NCI-H187 (cell line): ENCODE measurements at places on chromosomes 4 and X.

GRCh38 chr4:105293360-105293759 lies 146.7 kb downstream of the TET2 start:
- no peak for DNase-seq

DNA sequence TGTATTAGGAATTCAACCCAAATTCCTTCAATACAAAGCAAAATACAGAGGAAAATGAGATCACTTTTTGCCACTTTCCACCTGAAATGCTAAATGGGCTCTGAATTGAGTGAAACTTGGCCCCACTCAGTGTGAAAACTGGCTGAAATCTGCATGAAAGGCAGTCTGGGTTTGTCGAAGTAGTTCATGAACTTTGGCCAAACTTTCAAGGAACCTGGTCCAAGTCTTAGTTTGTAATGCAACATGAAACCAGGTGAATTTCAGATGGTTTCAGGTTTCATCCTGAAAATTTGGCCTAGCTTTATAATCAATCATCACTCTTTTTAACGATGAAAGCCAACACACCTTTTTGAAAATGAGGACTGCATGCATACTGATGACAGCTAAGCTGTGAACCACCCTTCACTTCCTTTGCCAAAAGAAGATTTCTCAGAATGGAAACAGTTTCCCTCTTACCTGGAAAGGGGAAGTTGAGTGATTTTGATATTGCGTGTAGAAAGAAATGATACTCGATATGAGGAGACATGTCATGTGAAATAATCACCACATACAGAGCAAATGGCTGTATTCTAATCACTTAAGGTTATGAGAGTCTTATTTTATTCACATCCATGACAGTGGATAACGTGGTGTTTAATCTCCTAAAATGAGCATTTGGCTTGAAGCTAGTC lies 209.9 kb upstream of the ETNPPL start:
- no peak for DNase-seq

GRCh38 chrX:71637253-71637618 lies 18.9 kb upstream of the CXCR3 start:
- no peak for DNase-seq

DNA sequence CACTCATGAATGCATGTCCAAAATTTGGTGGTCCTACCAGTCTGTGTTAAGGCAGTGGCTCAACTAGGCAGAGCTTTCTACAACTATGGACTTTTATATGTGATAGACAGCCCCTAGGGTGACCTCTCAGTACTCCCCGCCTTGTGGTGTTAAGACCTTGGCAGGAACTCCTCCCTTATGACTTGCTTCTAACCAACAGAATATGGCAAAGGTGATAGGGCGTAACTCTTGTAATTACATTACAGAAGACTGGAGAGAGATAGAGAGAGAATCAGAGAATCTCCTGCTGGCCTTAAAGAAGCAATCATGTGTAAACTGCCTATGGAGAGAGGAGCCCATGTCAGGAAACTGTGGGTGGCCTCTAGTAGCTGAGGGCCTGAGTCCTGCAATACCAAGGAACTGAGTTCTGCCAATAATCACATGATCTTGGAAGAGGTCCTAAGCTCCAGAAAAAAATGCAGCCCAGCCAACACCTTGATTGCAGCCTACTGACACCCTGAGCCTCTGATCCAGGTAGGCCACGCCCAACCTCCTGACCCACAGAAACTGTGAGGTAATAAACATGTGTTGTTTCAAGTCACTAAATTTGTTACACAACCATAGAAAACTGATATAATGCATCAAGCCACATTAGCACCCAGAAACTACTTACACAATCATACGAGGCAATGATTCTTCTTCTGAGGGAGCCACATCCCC lies 68.9 kb downstream of the INPP4B start:
- no peak for DNase-seq

DNA sequence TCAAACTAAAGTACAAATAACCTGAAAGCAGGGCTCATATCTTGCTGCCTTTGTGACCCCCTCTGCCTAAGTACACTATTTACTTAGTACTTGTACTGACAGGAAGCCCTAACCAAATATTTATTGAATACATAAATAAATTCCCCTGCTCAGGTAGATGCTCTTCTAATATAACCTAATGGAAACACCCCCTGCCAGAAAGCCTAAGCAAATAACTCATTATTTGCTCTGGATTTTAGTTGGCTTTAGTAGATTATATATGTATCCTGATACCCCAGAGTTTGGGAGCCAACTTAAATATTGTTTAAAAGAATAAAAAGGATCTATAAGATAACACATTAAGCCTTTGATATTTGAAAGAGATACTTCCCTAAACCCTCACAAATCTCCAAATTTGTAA lies 318.2 kb downstream of the PPP1R2C start:
- no peak for DNase-seq

GRCh38 chr4:86921608-86922252 lies 13.1 kb upstream of the AFF1 start:
- no peak for DNase-seq

DNA sequence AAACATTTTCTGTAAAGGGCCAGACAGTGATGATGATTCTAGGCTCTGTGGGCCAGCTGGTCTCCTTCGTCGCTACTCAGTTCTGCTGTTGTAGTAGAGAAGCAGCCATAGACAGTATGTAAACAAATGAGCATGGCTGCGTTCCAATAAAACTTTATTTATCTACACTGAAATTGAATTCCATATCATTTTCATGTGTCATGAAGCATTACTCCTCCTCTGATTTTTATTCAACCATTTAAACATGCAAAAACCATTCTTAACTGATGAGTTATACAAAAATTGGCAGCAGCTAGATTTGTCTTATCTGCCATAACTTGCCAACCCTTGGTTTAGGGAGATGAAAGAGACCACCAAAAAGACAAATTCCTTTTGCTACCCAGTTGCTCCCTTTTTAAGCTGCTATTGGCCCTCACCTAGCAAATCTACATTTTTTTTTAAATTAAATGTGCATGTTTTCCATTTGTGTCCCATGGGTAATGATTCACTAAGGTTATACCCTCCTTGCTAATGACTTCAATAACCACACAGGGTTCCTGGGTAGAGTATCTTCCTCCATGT lies 309.9 kb downstream of the DHX15 start:
- no peak for DNase-seq

- DNase-seq, result peak; percentile 0
Observed at GRCh38 chrX:85851418-85851817, 195.9 kb downstream of the CHM start.

- no peak for DNase-seq
Observed at GRCh38 chr4:26073886-26074560, 160.0 kb downstream of the SMIM20 start.

DNA sequence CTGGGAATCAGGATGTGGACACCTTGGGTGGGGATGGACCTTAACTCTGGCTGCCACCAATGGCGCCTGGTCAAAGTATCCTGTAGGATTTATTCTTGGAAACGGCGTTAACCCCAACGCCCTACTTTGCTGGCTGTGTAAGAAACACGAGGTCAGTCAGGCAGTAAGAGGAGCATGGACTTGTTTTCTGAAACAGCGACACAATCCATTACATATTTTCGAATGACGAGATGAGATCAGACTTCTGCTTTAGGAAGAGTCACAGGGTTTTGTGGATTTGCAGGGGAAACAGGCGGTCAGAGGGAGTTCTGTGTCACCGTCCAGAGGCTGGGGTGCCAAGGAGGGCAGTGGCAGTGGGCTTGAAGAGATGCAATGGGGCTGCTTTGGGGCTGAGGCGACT lies 92.2 kb downstream of the TBL1X start:
- no peak for DNase-seq

- no peak for DNase-seq
Observed at GRCh38 chr4:72604324-72604723, 35.3 kb upstream of the ADAMTS3 start.

DNA sequence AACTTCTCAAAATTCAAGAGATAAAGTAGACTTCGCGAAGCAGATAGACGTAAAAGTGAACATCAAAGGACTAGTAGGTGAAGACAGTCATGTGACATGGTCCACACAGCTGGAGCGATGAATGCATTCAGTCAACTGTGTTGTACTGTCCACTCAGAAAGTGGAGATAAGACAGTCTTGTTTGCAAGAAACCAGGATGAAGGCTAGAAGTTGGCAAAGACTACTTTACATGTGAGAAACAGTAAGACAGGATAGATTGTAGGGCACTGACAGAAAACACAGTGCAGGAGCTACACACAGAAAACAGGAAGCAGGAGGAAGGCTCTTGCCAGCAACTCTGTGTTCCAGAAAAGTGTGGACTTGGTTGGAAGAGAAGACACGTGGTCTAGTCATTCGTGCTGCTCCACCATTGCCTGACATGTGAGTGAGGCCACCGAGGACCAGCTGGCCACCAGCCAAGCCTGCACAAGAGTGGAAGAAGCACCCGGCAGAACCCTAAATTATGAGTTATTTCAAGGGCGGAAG lies 78.9 kb downstream of the FAT1 start:
- no peak for DNase-seq

DNA sequence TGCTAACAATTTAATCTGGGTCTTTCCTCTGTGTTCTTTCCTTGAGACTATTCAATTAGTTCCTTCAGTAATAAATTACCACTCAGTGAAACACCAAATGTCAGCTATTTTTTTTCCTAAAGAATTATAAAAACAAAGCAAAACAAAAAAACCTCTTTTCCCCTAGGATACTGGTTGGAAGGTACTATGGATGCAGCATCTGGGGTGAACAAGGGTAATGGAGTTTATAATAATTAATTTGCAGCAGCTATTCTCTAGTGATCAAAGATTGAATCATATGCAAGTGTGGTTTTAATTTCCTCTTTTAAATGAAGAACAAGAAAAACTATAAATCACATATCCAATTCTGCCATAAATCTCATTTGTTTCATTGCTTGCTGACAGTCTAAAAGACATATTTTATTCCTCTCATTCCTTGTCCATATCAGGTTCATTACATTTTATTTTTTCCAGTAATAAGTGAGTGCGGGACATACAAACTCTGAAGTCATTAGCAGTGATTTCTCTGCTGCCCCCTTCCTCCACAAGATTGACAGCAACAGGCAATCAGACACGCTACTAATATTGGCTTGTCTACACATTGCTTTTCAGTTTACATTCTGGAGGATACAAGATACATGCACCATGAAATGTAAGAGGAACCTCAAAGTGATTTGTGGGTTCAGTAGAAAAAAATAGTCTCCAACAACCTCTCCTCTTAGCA lies 1093.4 kb upstream of the SLIT2 start:
- no peak for DNase-seq

DNA sequence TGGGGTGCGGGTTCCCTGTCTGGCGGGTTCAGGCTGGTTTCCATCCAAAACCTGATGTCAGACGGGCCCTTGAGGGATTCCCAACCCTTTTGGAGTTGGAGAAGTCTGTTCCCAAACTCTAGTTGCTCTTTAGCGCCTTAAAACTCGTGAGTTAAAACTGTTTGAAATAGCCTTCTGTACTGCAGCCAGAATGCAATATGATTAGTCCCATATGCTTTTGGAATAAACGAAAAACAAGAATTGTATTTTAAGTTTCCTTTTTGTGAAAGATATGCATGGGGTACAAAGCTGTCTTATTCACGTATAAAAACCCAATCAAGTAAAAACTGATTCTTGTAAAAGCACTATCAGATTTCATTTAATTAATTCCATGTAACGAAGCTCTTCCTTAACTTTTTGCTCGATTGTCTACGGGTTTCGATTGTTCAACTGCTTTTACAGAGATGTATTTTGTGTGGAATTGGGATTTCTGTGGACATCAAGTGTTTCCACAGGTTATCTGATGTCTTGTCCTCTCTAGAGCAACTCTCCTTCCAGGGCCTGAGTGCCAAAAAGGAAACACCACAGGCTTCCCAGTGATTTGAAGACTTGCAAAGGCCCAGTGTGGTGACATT lies 49.5 kb downstream of the CLDN34 start:
- DNase-seq, result no peak

- no peak for DNase-seq
Observed at GRCh38 chr4:132540797-132541196, 608.3 kb upstream of the PCDH10 start.

GRCh38 chr4:53614591-53614990 lies 23.3 kb upstream of the LNX1 start:
- no peak for DNase-seq

DNA sequence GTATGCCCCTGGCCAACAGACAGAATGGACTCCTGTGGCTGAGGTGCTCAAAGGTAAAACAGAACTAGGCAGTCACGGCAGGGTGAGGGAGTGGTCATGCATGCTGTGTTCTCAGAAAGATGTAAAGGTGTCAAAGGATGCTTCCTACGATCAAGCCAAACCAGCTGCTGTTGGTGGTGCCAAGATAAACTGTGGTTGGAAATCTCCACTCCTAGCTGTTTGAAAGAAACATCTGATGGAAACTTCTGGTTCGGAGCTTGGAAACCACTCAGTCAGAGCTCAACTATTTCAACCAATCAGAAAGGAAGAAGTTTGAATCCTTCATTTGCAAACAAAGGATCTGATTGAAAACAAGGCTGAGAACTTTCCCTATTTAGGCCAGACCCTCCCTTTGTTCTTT lies 68.5 kb upstream of the DDX60 start:
- DNase-seq, result no peak

GRCh38 chrX:82208975-82209374 lies 1007.1 kb downstream of the SH3BGRL start:
- no peak for DNase-seq

- no peak for DNase-seq
Observed at GRCh38 chr4:159562366-159562765, 459.5 kb downstream of the RAPGEF2 start.

DNA sequence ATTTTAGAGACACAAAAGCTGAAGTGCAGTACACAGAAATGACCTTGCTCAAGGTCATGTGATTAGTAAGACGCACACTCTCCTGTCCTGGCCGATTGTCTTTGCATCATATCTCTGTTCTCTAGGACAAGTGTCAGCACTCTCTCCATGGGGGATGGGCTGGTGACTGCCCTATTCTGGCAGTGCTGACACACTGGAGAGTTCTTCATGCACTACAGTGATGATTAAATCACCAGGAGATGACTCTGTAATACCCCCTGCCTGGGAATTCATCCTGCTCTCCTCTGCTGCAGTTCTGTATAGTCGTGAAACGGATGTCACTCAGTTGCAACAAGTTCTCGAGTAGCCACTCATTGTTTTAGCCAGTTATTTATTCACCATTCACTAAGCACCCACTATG lies 5.3 kb upstream of the SHISA3 start:
- no peak for DNase-seq

DNA sequence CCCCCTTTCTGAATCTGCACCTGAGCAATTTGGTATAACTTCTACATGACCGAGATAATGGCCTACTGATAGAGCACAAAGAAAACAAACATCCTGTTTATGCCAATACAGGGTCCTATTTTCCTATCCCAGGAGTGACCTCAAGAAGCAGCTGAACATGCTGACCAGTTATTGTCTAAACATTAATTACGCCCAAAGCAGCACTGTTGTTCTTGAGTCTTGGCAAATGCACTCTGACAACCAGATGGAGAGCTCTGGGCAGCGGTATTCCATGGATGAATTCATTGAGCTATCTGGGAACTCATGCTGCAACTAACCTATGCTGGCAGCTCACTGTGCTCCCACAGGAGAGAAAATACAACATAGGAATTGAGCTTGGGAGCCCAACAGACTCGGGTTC lies 52.6 kb downstream of the PCYT1B start:
- DNase-seq, result no peak
